ENCODE measurements at places on chromosomes 2 and 18. TPM values are rescaled to one million over a fixed set of nuclear protein-coding genes. Genes with fewer than 3 reads are reported as not detected.

TEKT4 gene
- total RNA-seq, result not detected

RTP5 gene
- not detected for total RNA-seq

TFCP2L1 gene
- total RNA-seq, result 3.6 TPM

GREB1 gene
- 3.4 TPM for total RNA-seq

SERPINB4 gene
- not detected for total RNA-seq

RRM2 gene
- not detected for total RNA-seq

KHK gene
- 1.5 TPM for total RNA-seq

SLC35G4 gene
- not detected for total RNA-seq

LGALSL gene
- 25.6 TPM for total RNA-seq

C2orf49 gene
- total RNA-seq, result 13.4 TPM

TMEM150A gene
- 19.6 TPM for total RNA-seq

EFHD1 gene
- total RNA-seq, result 56.9 TPM

MC5R gene
- not detected for total RNA-seq

VSNL1 gene
- not detected for total RNA-seq

LIMS3 gene
- not detected for total RNA-seq

DNAH6 gene
- 0.49 TPM for total RNA-seq

SFTPB gene
- not detected for total RNA-seq

DSG1 gene
- total RNA-seq, result not detected

ALPI gene
- total RNA-seq, result not detected

LYPD6B gene
- not detected for total RNA-seq

GCG gene
- total RNA-seq, result not detected

SLC8A1 gene
- total RNA-seq, result 32.5 TPM

TUBA3E gene
- not detected for total RNA-seq

REG3A gene
- not detected for total RNA-seq
